Motor neuron (in vitro differentiated cells): ENCODE measurements at places on chromosomes 16 and 17. TPM values are rescaled to one million over a fixed set of nuclear protein-coding genes. Genes with fewer than 3 reads are reported as not detected.

ZNF267 gene
- 7.8 and 8.8 TPM in 2 replicates for total RNA-seq

NOXO1 gene
- not detected in 2 replicates for total RNA-seq

TMEM98 gene
- total RNA-seq: 15.6 and 15.8 TPM in 2 replicates

C16orf96 gene
- total RNA-seq: 0.22 and 0.38 TPM in 2 replicates

KRT24 gene
- total RNA-seq: 0.14 TPM in 1 of 2 replicates, not detected in the other
